ENCODE measurements at places on chromosomes 11 and 22. TPM values are rescaled to one million over a fixed set of nuclear protein-coding genes. Genes with fewer than 3 reads are reported as not detected.
A peak's percentile ranks its signal among the peaks of the same experiment; 100 is the strongest.

Gene PHLDA2
- total RNA-seq, result 116 TPM

Gene AMOTL1
- 48.3 TPM for total RNA-seq

Gene OR52D1
- total RNA-seq, result not detected

Gene MMP12
- 0.34 TPM for total RNA-seq

Gene SDHD
- total RNA-seq, result 105 TPM

Gene POTEH
- total RNA-seq, result not detected

Gene FIBIN
- total RNA-seq, result 87.0 TPM

Gene MS4A6A
- total RNA-seq, result not detected

Gene TYR
- total RNA-seq, result not detected

Gene KAT5
- 36.5 TPM for total RNA-seq

Gene OR8K3
- total RNA-seq, result not detected

Gene MPPED2
- not detected for total RNA-seq

Gene GTSE1
- total RNA-seq, result 13.3 TPM

Gene OR51B4
- total RNA-seq, result not detected

Gene LMNTD2
- 0.37 TPM for total RNA-seq

Gene OR56A5
- total RNA-seq, result not detected

- DNase-seq, result no peak
Measured at GRCh38 chr11:63907063-63907462, 9.9 kb downstream of the RCOR2 start.

- no peak for DNase-seq
Measured at GRCh38 chr22:31789803-31790202, 36.0 kb downstream of the DEPDC5 start.

- no peak for DNase-seq
Measured at GRCh38 chr11:27253224-27253623, 109.8 kb downstream of the CCDC34 start.

- no peak for DNase-seq
Measured at GRCh38 chr22:26484360-26484706, 656 bp downstream of the SRRD start.

- DNase-seq, result no peak
Measured at GRCh38 chr22:17741866-17742526, 32.3 kb downstream of the BID start.

DNA sequence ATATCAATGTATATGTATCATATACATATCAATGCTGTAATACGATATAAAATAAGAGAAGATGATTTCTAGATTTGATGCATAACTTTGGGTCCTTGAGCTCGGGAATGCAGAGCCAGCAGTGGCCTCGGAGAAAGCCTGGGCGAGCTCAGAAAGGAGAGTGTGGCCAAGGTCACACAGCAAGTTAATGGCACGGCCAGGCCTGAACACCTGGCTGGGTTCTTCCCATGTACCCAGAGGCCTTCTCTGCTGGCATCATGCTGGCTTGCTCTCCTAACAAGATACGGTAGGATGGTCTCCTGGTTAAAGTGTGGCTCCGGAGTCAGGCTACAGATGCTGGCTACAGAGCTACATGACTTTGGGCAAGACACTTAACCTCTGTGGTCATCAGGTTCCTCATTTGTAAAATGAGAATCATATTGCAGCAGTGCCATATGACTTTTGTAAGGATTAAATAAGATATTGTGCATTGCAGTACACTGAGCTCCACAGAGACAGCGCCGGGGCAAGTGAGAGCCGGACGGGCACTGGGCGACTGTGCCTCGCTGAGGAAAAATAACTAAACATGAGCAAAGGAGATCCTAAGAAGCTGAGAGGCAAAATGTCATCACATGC, 29.9 kb downstream of the TPST2 start:
- no peak for DNase-seq

- peak; percentile 17 for DNase-seq
Measured at GRCh38 chr11:83713708-83714107, 427.5 kb upstream of the CCDC90B start.

GRCh38 chr11:20258376-20258895, 98.2 kb upstream of the DBX1 start:
- DNase-seq, result no peak

DNA sequence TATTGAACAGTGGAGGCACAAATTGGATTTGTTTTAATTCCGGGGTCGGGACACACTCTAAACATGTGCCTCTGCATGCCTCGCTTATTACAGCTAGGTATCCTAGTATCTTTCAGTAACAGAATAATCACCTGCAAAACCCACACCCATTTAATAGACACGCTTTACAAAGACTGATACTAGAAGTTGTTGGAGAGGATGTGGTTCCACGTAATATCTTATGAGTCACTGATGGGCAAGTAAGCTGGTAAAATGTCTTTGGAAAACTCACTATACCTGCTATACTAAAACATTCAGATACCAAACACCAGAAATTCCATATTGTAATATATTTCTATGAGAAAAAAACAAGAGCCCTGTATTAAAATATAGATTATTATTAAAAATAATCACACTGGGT, 84.0 kb downstream of the GGTLC2 start:
- DNase-seq, result no peak

DNA sequence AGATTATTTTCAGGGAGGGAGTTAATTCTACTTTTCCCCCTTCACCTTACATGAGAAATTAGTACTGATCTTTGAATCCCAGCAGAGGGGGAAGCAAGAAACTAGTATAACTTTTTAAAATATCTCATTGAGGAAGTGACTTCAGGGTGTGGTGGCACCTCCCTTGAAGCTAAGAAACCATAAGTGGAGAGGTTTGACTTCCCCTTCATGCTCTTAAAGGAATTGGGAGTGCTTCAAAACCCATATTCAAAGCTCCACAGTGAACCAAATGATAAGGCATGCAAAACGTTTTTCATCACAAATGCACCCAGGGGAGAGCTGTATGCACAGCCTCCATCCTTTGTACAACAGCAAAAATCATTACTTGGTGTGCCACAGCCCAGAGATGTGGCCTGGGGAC, 540 bp downstream of the MS4A14 start:
- no peak for DNase-seq

DNA sequence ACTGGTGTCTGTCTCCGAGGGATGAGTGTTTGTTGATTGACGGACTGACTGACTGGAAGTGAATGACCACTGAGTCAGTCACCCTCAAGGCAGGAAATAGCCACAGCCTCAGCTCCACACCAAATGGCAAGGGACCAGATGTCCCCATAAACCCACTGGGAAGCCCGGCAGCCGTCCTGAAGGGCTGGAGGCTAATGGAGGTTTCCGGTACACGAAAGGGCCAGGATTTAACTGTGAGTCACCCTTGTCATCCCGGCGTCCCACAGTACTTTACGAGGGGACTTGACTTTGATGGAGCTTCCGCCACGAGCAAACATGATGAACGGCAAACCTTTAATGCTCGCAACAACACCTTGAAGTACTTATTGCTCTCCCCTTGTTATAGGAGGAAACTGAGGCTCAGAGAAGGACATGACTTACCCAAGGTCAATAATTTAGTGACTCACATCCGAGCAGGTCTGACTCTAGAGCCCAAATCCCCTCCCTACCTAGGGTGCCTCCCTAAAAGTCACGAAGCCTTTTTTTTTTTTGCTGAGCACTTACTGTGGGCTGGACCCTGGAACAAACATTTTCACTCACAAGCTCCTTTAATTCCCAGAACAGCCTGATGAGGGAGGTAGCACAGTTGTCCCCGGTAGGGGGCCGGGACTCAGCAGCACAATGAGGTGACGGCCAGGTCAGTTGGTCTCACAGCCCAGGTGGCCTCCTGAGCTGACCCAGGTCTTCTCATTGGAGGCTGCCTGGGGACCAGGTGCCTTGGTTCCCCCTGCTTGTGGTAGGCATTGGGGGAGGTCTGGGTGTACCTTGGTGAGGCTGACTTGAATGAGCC, 25.2 kb upstream of the GCAT start:
- peak; percentile 85 for DNase-seq

DNA sequence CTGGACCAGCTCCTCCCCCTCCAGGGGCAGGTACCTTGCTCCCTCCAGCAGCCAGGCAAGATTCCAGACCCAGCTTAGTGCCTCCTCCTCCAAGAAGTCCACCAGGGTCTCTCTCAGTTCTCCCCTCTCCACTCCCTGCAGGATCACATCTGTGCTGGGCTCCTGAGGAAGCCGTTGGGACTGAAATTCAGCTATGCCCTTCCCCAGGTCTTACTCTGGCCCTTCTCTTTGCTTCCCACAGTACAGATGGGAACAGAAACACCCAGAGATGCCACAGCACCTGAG, 14.6 kb downstream of the WNT7B start:
- DNase-seq, result no peak

DNA sequence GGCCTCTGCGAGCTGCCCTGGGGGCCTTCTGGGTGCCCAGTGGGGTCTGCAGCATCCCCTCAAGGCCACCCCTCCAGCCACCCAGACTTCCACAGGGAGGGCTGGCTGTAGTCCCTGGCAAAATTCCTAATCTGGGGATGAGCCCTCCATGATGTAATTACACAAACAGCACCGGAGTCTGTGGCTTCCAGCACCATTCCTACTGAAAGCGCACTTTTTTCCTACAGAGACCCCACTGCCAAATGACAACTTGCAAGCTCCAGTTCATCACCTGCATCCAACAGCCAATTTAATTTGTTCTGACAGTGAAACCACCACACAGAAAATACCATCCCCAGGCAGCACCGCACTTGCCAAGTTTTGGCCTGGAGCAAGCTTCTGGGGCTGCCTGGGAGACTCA, 70.4 kb downstream of the TRMU start:
- DNase-seq, result no peak

- DNase-seq, result no peak
Measured at GRCh38 chr22:36606114-36606513, 77.1 kb upstream of the EIF3D start.

DNA sequence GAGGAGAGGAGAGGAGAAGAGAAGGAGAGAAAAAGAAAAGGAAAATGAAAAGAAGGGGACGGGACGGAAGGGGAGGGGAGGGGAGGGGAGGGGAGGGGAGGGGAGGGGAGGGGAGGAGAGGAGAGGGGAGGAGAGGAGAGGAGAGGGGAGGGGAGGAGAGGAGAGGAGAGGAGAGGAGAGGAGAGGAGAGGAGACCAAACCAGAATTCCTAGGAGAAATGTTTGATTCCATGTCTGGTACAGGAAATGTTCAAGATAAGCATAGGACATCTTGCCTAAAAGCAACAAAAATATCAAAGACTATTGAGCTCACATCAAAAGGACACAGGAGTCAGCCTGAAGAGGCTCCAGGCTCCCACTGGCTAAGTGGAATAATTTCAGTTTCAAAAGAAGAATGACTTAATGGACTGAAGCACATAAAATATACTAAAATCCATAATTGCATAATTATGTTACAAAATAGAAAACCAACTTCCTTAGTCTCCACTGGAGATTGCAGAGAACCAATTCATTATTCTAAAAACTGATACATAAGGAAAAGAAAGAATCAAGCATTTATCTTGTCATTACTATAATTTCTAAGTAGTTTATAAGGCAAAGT, 101.1 kb upstream of the APOA1 start:
- DNase-seq, result no peak

- no peak for DNase-seq
Measured at GRCh38 chr11:78072455-78072854, 7.2 kb downstream of the NDUFC2 start.

DNA sequence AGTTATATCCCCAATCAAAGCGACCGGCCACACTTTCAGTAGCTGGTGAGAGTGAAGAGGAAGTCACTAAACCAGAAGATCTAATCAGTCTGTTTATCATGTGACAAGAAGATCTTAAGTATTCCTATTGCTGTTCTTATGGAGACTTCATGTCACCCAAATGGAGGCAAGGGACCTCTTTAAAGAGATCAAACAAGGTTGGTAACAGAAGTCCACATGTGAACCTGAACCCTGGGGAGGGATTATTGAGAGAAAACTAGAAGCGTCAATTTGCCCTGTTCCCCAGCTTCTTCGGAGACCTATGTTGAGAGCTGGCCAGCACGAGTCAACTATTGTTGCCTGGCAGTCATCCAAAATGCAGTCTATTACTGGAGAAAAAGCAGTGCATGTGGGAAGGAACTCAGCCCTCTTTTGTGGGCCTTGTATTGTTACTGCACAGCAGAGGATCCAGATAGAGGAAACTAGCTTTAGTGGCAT, 76.9 kb upstream of the CTSC start:
- no peak for DNase-seq

DNA sequence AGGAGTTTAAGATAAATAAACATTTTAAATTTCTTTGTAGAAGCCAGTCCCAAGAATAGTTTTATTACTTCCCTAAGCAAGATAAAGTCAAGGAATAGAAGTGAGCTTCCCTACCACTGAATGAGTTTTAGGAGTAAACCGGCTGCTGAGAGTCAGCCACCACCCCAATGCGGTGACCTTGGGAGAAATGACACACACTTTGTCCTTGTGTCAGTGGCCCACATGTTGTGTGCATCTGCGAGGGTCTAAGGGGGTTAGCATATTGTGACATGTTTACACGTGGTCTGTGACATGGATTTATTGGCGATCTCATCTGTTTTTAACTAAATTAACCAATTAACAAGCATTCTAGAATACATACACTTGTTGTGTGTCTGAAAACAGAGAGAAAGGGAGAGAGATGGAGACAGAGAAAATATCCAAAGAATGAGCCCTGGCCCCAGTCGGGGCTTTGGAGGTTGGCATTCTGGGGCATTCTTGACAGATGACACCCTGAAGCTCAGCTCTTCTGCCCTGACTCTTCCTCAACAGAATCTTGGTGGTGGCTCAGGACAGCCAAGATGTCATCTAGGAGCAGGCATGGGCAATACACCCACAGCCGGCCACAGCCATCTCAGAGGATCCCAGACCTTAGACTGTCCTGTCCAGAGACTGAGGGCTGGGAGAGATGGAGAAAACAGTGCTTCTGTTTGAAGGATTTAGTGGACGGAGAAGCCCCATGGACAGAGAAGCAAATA, 29.7 kb upstream of the TMPRSS4 start:
- DNase-seq, result no peak

DNA sequence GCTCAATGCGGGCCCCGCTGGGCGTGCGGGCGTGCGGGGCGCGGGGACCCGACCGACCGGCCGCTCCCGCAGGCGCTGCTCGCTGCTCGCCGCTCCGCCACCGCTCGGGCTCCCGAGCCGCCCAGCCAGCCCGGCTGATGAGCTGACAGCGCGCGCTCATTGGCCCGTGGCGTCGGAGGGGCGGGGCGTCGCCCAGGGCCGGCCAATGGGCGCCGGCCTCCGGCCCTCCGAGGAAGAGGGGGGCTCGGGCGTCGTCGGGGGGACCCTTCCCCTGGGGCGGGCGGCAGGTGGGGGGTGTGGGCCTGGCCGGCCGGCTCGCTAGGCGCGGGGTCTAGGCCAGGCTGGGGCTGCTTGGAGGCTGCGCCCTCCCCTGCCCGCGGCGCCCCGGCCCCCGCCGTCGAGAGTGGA, at the start of gene SCUBE1:
TSS of gene SCUBE1 (minus strand) at position 111 of the 408 bp plus-strand sequence. CDS start 111 bp downstream, outside the sequence.
- no peak for DNase-seq

DNA sequence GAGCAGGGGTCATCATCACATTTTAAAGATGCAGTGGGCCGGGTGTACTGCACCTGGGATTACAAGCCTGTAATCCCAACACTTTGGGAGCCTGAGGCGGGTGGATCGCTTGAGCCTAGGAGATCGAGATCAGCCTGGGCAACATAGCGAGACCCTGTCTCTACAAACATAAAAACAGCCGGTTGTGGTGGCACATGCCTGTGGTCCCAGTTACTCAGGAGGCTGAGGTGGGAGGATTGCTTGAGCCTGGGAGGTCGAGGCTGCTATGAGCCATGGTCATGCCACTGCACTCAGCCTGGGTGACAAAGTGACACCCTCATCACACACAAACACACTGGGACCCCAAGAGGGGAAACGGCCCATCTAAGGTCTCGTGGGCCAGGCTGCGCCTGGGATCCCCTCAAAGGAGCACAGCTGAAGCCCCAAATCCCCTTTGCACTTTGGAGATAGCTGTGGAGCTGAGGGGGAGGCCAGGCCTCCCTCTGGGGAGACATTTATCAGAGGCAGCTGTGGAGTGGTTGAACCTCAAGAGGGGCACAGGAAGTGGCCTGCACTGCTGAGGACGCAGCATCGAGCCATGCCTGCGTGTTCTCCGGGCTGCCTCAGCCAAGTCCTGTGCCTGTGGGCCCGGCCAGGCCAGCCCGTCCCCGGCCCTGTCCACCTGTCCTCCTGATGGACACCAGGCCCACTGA, 27.5 kb downstream of the OSBPL5 start:
- DNase-seq, result no peak
